ENCODE measurements at places on chromosomes 6 and 20.

- DNase-seq, result no peak
Observed at GRCh38 chr20:11738852-11739251, 178.8 kb upstream of the BTBD3 start.

DNA sequence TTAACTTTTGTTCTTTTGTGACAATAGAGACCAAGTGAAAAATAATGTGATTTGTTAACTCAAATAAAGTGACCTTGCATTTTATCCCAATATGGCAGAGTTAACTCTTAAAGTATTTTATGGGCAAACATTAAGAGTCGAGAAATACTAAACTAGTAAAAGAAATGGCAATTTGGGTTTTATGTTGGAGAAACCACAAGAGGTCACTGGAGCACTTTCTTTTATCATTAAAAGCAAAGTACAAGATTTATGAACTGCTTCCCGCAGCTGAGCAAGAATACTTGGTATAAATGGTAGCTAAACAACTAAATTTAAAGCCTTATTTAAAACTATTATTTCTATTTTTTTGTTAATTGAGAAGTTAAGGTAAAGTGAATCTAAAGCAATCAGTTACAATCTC lies 33.5 kb upstream of the MCM9 start:
- DNase-seq, result peak; percentile 10

DNA sequence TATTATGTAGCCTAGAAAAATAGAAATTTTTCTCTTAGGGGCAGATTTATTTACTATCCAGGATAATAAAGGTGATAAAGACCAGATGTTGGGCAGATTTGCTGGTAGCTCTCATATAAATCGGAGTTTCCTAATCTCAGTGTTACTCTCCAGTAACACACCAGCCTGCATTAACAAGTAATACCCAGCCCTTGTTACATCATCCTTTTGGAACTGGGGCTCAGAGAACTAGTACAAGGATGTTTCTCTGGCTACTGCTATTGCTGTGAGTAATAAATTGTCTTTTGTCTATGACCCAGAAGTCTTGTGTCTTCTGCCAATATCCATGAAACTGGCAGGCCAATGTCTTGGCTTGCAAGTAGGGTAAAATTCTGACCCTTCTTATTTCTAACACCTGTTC lies 16.8 kb downstream of the TPD52L1 start:
- DNase-seq, result no peak

DNA sequence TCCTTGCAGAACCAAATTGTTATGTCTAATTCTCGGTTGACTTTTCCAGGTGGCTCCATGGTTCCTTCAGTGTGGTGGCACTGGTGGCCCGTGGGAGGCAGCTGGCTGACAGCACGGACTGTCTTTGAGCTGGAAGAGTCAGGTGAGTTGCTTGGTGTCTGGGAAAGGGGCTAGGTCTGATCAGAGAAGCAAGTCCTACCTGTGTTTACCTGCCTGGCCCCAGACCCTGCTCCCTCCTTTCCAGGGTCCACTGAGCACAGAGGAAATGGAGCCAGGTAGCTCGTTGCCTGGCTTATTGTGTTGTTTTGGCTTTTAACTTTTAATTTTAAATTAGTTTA lies 111.8 kb downstream of the BANF2 start:
- no peak for DNase-seq

DNA sequence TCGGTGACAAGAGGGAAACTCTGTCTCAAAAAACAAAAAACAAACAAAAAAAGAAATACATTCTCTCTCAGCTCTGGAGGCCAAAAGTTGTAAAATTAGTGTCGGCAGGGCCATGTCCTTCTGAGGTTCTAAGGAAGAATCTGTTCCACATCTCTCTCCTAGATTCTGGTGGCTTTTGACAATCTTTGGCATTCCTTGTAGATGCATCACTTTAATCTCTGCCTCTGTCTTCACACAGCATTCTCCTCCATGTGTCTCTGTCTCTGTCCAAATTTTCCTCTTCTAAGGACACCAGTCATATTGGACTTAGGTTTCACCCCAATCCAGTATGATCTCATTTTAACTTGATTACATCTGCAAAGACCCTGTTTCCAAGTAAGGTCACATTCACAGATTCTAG lies 9.1 kb downstream of the PPP2R5D start:
- no peak for DNase-seq

- DNase-seq, result no peak
Observed at GRCh38 chr6:147751232-147751631, 242.7 kb downstream of the SAMD5 start.

GRCh38 chr20:56736285-56736857 lies 107.3 kb downstream of the TFAP2C start:
- no peak for DNase-seq

- no peak for DNase-seq
Observed at GRCh38 chr20:8309634-8310033, 177.6 kb downstream of the PLCB1 start.

DNA sequence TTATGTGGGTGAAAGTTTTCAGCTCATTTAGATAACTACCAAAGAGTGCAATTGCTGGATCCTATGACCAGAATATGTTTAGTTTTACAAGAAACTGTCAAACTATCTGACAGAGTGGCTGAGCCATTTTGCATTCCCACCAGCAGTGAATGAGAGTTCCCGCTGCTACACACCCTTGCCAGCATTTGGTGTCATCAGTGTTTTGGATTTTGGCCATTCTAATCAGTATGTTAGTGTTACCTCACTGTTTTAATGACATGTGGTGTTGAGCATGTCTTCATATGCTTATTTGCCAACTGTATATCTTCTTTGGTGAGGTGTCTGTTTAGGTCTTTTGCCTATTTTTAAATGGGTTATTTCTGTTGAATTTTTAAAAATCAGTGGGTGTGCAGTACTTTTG lies 120.9 kb downstream of the CFAP61 start:
- DNase-seq, result no peak

- DNase-seq, result no peak
Observed at GRCh38 chr6:111806165-111806547, 67.1 kb downstream of the FYN start.

GRCh38 chr6:10084111-10084986 lies 330.5 kb downstream of the TFAP2A start:
- peak; percentile 31 for DNase-seq

DNA sequence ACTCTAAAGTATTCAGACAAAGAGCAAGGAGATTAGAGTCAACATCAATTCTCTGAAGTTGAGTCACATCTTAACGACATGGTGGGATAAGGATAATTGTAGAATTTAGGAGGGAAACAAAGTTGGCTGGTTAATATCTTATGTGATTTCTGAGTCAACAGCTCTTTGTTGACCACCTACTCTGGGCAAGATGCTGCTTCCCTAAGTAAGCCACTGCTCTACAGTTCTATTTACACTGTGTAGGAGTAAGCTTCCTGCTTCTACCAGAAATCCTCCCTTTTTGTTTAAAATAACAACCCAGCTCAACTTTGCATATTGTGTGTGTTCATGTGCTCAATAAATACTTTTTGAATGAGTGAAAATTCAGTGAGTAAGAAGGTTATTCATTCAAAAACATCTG lies 3.1 kb downstream of the HS3ST5 start:
- no peak for DNase-seq

DNA sequence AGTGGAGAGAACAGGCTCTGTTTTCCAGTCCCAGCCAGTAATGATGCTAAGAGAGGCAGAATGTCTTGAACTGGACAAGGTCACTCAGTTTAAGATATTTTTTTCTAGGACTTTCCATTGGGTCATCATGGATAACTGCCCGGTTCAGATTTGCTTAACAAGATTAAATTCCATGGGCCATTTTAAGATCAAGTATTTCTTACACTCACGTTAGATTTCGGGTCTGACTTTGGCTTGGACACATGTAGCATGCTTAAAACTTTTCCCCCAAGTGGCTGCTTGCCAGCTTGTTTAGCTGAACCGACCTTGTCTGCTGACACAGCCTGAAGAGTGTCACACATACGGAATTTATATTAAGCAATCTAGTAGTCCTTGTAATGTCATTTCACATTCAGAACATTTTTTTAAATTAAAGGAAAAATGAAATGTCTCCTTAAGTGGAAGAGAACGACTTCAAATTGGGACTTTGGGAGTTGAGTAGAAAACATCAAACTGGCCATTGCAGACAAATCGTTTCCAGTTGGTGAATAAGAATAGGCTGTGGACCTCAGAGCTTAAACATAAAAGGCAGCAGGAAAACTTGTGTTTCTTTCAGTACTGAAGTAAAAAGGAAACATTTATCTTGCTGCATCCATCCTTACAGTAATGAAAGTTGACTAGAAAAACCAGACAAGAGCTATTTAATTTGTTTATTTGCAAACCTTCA lies 29.0 kb downstream of the ARMC2 start:
- DNase-seq, result peak; percentile 32

DNA sequence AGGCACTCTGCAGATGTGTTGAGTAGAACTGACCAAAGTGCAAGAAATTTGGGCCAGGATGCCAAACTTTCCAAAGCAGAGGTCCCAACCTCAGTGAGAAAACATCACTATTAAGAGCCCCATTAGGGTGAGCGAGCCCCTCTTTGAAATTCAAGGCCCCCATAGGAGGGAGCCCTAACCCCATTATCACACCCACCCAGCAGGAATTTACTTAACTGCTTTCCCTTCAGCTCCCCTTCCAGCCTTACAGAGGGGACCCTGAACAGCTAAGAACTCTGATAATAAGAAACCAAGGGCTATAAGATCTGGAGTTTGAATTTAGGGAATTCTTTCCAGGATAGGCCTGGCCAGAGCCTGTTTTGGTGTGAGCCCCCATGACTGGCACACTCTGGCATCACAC lies 130.6 kb downstream of the NFATC2 start:
- DNase-seq, result no peak

GRCh38 chr6:12572896-12573827 lies 143.4 kb upstream of the PHACTR1 start:
- DNase-seq, result no peak

- no peak for DNase-seq
Observed at GRCh38 chr6:167722634-167723309, 103.9 kb upstream of the AFDN start.

GRCh38 chr6:44054721-44055559 lies 72.3 kb downstream of the MRPL14 start:
- DNase-seq, result no peak

- no peak for DNase-seq
Observed at GRCh38 chr20:46870041-46870440, 24.6 kb upstream of the EYA2 start.

DNA sequence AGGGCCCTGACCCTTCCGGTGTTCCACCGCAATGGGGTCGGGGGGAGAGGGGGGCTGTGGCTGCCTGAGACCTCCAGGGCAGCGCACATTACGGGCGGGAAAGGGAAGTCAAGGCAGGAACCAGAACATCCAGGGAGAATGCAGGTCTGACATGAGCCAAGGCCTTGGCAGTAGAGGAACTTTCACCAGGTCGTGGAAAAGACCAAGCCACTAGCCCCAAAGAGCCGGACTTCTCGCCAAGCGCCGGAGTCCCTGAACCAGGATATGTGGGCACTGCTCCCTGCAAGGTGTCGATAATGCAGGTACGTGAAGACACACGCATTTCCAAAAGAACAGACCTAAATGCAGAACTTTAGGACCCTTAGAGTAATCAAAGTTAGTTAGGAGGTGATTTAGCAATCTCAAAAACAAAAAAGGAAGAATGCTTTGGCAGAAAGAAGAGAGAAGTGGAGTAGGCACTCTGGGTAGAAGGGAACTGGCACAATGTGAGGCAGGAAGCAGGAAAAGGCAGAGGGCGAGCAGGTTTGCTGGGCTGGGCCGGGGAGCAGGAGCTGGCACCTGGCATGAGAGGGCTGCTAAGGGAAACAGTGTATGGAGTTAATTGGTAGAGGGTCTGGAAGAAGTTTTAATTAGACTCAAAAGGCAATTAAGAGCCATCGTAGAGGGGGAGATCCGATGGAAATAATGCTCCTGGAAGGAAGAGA lies 14.3 kb downstream of the POU3F2 start:
- no peak for DNase-seq

DNA sequence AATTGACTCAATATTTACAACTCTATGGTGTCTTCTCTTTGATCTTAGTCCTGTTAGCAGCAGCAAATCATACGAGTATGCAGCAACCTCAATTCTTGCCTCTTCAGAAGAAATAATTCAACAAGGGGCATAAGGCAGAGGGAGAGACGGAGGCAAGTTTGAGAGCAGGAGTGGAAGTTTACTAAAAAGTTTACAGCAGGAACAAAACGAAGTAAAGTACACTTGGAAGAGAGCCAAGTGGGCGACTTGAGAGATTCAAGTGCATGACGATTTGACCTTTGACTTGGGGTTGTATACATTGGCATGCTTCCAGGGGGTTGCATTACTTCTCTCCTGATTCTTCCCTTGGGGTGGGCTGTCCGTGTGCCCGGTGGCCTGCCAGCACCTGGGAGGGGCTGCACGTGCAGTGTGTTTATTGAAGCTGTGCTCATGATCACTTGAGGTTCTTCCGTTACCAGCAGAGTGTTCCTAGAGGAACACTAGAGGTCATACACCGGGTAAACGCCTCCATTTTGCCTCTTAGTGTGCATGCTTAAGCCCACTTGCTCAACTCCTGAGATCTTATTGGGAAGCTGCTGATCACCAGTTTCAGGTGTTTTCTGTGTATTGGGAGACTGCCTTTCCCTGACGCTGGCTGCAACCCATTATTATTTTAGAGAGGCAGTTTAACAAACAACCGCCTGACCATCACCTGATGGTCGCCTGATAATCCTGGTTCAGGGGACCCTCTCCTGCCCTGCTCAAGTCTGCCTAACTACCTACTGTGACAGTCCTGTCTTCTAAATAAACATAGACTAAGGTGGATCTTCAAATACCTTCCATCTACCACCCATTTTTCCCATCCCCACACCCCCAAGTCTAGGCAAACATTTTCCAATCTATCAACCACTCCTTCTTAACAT lies 172.4 kb upstream of the MYLIP start:
- no peak for DNase-seq

- DNase-seq, result no peak
Observed at GRCh38 chr20:22472447-22473100, 111.8 kb downstream of the FOXA2 start.

GRCh38 chr6:31541059-31541657 lies 645 bp downstream of the DDX39B start:
- DNase-seq, result peak; percentile 66

- no peak for DNase-seq
Observed at GRCh38 chr6:358432-358831, 33.1 kb upstream of the IRF4 start.

GRCh38 chr20:63072231-63072791 lies 65.5 kb upstream of the BHLHE23 start:
- DNase-seq, result no peak

- DNase-seq, result peak; percentile 14
Observed at GRCh38 chr6:43171707-43172103, 636 bp downstream of the SRF start.

GRCh38 chr20:40317156-40317790 lies 371.8 kb downstream of the MAFB start:
- DNase-seq, result no peak

DNA sequence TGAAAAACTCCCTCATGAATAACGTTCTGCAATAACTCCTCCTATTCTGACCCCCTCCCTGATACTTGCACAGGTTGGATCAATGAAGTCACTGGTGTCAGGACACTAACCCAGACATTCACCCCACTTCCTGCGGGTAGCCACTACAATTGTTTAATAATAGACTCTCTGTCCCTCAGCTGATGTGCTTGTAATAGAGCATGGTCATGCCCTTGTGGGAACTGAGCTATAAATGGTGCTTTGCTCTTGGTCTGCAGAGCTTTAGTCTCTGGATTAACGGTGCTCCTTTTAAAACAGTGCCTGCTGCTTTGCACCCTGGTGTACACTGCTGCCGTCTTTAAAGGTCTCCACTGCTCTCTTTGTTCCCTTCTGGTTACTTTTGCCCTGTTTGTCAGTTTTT lies 127.3 kb downstream of the BACH2 start:
- no peak for DNase-seq
